Frontal cortex (tissue), 4 donors: ENCODE measurements at places on chromosomes 6 and 20. TPM values are rescaled to one million over a fixed set of nuclear protein-coding genes. Genes with fewer than 3 reads are reported as not detected.

- DNase-seq: no peak
Measured at GRCh38 chr20:56765172-56766073, 136.3 kb downstream of the TFAP2C start.

The SLC44A4 gene
- total RNA-seq: not detected

GRCh38 chr6:113331021-113331420, 526.1 kb upstream of the MARCKS start:
- no peak for DNase-seq

- no peak for DNase-seq
Measured at GRCh38 chr20:8829256-8829655, 239.6 kb upstream of the PLCB4 start.

DNA sequence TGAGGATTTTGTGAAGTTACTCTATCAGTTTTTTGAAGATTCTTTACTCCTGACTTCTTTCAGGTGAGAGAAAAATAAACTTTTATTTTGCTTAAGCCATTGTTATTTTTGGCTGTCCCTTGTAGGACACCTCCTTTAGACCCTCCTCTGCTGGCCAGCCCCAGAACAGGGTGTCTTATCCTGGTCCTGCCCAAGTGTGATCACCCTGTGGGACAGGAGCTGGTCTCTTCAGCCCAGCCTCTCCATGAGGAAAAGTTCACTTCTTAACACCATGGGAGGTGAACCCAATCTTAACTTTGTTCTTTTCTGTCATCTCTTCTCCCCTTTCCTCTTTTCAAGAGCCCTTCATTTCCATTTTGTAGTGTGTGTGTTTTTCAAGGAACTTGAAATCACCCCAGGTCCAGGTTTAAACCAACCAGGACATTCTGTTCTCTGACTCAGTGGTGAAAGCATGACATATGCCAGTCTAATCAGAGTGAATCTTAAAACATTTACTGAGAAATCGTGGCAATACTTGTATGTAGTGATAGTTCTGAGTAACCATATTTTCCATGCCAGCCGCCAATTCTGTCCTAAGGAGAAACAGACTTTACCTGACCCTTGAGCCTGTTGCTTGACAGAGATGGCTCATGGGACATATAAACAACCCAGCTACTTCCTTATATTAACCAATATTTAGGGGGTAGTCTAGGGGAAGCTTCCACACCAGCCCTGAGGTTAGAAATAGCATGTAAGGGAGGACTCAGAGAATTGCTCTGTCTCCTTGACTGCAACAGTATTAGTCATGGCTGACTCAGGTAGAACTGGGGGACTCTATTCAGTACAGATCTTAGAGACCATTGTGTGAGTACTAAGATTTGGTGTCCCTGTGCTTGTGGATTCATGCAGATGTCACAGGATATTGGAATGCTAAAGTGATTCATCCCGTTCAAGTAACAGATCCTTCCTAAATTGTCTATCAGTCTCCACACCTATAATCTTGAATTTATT, 48.8 kb downstream of the FLRT3 start:
- DNase-seq: no peak

GRCh38 chr6:52399511-52400312, 20.4 kb upstream of the EFHC1 start:
- DNase-seq: peak; percentile 52

GRCh38 chr20:2207770-2208097, 88.1 kb upstream of the TGM3 start:
- no peak for DNase-seq

- no peak for DNase-seq
Measured at GRCh38 chr6:69820018-69820417, 23.2 kb upstream of the LMBRD1 start.

- no peak for DNase-seq
Measured at GRCh38 chr6:11224252-11224965, 8.1 kb downstream of the NEDD9 start.

- no peak for DNase-seq
Measured at GRCh38 chr20:37838769-37839431, 64.0 kb upstream of the VSTM2L start.

The WFDC12 gene
- total RNA-seq: not detected

GRCh38 chr20:37596890-37597536, 69.3 kb upstream of the BLCAP start:
- no peak for DNase-seq

The PROKR2 gene
- 8.6 TPM for total RNA-seq

DNA sequence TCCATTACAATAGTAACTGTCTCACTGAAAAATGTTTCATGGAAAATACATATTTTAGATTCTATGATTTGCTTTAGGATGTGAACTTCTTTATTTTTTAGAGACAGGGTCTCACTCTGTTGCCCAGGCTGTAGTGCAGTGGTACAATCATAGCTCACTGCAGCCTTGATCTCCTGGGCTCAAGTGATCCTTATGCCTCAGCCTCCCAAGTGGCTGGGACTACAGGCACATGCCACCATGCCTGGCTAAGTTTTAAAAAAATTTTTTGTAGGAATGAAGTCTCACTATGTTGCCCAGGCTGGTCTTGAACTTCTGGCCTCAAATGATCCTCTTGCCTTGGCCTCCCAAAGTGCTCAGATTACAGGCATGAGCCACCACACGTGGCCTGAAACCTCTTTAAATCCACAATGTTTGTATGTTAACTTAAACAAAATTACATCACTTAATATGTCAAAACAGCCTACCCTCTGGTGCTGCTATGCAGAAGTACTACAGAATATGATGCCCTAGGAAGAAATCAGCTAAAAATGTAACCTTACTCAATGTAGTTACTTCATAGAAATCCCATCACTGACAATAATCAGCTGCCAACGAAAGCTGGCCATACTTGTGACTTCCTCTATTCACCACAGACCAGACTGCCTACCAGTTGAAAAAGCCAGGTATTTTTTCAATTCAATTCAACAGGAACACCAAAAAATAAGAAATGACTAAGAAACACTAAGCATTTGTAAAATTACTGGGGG, 17.6 kb downstream of the EEF1A1 start:
- DNase-seq: no peak

GRCh38 chr20:36155629-36155971, 1.1 kb downstream of the EPB41L1 start:
- DNase-seq: peak; percentile 30

DNA sequence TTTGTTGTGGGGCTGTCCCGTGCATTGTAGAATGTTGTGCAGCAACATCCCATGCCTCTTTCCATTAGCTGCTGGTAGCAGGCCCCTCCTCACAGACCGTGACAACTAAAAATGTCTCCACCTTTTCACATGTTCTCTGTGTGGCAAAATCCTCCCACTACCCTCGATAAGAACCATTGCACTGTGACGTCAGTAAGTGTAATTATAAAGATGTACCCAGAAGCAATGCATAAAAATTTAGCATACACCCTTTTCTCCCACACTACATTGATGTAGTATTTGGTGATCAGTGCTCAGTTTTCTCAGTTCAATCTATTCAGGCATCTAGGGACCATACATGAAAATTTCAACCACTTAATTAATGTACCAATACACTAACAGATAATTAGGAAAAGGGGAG, 389.9 kb downstream of the DOK5 start:
- no peak for DNase-seq

GRCh38 chr20:37864298-37864697, 38.6 kb upstream of the VSTM2L start:
- DNase-seq: no peak

- DNase-seq: peak; percentile 1
Measured at GRCh38 chr6:113654396-113654795, 202.7 kb upstream of the MARCKS start.

GRCh38 chr6:144722154-144722737, 437.1 kb downstream of the UTRN start:
- DNase-seq: no peak

GRCh38 chr6:147106759-147107401, 97.3 kb upstream of the STXBP5 start:
- DNase-seq: no peak

- no peak for DNase-seq
Measured at GRCh38 chr20:22825546-22825945, 209.6 kb upstream of the SSTR4 start.

DNA sequence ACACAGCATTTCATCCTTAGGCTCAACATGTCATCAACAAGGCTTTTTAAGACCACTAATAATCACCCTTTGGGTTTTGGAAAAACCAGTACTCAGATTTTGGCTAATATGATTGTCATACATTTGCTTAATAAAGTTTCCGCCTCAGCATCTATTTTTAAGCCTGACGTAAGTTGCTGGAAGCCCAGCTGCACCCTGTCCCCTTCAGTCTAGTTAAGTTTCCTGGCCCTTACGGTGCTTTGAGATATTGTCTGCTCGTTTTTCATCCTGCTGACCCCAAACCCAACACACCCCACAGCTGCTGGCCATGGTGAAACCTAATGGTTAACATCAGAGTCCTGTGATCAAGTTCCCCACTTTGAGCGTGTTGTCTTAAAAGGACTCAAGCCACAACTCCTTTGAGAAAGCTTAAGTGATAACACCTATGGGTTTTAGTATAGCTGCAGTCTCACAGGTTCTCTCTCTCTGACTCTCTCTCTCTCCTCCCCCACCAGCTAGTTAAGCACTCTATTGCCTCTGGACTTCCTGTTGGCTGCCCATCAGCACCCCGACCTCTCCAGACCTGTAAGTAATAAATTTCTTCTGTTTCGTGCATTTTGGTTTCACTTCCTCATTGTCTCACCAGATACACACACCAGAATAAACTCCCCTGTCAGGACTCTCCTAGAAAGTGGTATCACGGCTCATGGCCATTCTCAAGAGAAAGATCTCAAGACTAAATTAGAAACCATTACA, 802.0 kb downstream of the C6orf118 start:
- DNase-seq: no peak
